ENCODE measurements at places on chromosomes 16 and 17.

DNA sequence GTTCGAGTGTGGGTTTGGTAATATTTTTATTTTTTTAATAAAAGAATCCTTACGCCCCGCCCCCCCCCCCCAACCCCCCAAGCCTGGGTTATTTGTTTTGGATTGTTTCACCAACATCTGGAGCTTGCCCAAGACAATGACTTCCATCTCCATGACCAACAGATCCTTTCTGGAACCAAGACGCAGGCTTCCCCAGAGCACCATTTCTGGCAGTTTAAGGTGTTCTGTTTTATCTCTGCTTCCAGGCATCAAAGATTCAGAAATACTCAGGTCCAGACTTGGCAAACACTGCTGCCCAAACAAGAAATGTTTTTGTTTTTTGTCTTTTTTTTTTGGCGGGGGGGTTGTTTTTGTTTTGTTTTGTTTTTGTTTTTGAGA is 56.1 kb downstream of the PLXDC1 start:
- no peak overlapping the region for H3K4me3 ChIP-seq
- peaks cover 21% of the 10 kb centered on the region for H3K4me1 ChIP-seq
- no peak for DNase-seq
- H3K36me3 ChIP-seq: no peaks in the 10 kb centered on the region
- H3K27ac ChIP-seq: no peak overlapping the region

DNA sequence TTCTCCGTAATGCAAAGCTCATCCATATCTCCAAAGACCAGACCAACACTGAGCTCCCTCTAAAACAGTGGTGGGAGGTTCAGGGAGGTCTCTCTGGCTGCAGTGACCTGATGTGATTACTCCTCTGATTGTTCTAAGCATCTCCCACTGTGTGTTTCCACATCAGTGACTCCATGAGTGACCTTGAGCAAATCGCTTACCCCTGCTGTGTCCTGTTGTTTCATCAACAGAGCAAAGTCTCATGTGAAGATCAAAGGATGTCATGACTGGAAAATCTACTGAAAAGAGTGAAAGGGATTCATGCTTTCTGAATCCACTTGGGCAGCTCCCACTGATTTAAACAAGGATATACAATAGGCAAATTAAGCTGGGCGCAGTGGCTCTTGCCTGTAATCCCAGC is 352.9 kb downstream of the TMEM114 start:
- H3K36me3 ChIP-seq: no peaks in the 10 kb centered on the region
- H3K4me1 ChIP-seq: no peaks in the 10 kb centered on the region
- no peaks in the 10 kb centered on the region for H3K27me3 ChIP-seq
- no peak overlapping the region for H3K4me3 ChIP-seq
- no peak overlapping the region for H3K27ac ChIP-seq

- H3K27ac ChIP-seq: no peak overlapping the region
- H3K4me1 ChIP-seq: no peaks in the 10 kb centered on the region
- H3K4me3 ChIP-seq: no peak overlapping the region
- H3K36me3 ChIP-seq: no peaks in the 10 kb centered on the region
Observed at GRCh38 chr17:4617590-4618351, 23.7 kb downstream of the ALOX15 start.

DNA sequence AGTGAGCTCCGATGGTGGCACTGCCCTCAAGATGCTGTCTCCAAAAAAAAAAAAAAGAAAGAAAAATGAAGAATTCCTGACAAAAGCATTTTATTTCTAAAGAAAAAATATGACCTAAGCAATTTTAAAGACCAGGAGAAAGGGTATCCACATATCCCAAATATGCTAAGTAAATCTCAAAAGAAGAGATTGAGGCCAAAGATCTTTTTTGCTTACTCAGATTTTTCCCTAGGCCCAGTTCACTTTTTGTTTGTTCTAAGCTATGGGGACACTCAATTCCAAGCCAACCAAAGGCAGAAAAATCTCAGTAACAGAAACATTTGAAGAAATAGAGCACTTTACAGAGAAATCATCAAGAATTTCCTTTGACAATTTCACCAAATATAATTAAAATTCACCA is 150.8 kb downstream of the SOX9 start:
- no peaks in the 10 kb centered on the region for H3K4me1 ChIP-seq
- DNase-seq: no peak
- H3K4me3 ChIP-seq: no peak overlapping the region
- H3K27ac ChIP-seq: no peak overlapping the region
- no peaks in the 10 kb centered on the region for H3K27me3 ChIP-seq

DNA sequence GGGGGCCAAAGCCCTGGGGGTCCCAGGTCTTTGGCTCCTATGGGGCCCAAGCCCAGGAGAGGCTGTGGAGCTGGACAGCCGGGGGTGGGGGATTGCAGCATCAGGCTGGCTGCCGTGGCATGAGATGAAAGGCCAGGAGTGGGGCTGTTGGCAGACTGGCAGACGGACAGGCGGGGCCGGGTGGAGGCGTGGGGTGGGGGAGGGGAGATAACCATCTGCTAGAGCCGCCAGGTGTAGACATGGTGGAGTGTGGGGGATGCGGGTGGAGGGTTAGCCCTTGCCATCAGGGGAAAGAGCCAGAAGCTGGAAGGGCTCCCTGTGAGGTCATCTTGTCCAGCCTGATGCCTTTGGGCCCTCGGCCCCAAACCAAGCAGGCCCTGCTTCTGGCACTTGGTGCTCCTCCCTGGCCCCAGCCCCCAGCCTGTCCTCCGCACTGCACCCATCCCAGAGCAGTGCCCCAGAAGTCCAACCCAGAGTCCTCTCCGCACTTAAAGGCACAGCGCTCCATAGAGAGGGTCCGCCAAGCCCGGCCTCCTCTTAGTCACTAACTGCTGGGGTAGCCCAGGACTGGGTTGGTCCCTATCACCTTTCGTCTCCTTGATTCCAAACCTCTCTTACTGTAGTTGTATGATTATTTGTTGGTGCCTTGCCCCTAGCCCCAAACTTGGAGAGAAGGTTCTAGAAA is 33.3 kb upstream of the DLX4 start:
- no peak overlapping the region for H3K27ac ChIP-seq
- no peak overlapping the region for H3K4me3 ChIP-seq
- H3K27me3 ChIP-seq: no peaks in the 10 kb centered on the region
- DNase-seq: no peak
- no peaks in the 10 kb centered on the region for H3K4me1 ChIP-seq

Measured in hepatocyte (in vitro differentiated cells).